Inflammatory macrophage treated with lipopolysaccharide for 4 hours (primary cell): ENCODE measurements at places on chromosomes 6 and 20.
A peak's percentile ranks its signal among the peaks of the same experiment; 100 is the strongest.

DNA sequence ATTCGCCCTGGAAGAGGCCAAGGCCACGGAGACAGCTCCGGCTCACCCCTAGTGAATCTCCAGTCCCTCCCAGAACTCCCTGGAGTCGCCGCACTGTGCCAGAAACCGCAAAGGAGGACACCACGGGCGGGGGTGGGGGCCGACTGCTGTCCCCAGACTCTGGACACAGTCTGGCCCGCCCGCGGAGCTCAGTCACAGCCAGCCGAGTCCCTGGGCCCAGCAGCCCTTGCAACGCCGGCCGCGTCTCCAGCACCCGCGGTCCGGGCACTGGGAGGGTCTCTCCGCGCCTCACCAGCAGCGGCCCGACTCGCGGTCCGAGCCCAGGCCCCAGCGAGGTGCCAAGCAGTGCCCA, 518 bp downstream of the PEX6 start:
- peak; percentile 34 for DNase-seq

GRCh38 chr6:21121636-21122136, 471.9 kb upstream of the SOX4 start:
- DNase-seq: no peak

DNA sequence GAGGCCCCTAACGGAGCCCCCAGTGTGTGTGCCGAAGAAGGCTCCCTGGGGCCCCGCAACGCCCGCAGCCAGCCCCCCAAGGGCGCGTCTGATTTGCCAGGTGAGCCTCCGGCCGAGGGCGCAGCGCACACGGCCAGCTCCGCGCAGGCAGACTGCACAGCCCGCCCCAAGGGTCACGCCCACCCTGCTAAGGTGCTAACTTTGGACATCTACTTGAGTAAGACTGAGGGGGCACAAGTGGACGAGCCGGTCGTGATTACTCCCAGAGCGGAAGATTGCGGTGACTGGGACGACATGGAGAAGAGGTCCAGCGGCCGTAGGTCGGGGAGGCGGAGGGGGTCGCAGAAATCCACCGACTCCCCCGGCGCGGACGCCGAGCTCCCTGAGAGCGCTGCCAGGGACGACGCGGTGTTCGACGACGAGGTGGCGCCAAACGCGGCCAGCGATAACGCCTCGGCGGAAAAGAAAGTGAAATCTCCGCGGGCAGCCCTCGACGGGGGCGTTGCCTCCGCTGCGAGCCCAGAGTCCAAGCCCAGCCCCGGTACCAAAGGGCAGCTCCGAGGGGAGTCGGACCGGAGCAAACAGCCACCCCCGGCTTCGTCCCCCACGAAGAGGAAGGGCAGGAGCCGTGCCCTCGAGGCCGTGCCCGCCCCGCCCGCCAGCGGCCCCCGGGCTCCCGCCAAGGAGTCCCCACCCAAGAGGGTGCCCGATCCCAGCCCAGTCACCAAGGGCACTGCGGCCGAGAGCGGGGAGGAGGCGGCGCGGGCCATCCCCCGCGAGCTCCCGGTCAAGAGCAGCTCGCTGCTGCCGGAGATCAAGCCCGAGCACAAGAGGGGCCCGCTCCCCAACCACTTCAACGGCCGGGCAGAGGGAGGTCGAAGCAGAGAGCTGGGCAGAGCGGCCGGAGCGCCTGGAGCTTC, 117.0 kb downstream of the RTN4IP1 start:
- peak; percentile 84 for DNase-seq

DNA sequence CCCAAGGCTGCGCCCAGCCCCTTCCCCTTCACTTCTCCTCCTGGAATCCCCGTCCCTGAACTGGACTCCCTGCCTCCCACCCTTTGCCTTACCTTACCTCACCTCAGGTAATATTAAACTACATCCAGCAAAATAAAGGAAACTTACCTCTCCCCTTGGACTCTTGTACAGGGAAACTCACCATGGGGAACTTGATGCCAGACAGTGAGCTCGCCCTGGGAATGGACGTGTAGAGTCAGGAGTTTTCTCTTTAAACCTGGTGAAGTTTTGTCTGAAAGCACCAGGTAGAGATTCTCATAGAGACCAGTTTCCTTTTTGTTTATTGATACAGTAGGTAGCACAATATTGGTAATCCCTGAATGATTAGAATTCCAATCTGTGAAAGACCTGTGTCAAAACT, 544 bp upstream of the HLA-C start:
- peak; percentile 40 for DNase-seq

GRCh38 chr6:33641144-33641543, 20.0 kb downstream of the ITPR3 start:
- DNase-seq: no peak

- DNase-seq: no peak
Observed at GRCh38 chr20:25470045-25470444, 62.6 kb downstream of the GINS1 start.

DNA sequence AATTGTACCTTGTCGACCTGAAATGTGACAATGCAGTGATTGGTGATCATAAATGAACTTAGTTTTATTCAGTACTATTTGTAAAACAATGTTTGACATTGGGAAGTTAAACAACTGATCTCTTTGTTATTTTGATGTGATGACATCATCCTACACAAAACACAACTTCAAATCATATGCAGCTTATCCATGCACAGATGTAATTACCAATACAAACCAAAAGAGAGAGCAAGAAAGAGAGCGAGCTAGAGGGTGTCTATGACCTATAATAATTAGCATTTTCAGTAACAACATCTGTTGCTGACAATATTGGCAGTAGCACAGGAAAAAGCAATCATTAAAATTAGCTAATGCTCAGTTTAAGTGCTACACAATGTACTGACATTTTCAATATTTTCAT, 320.9 kb downstream of the UTRN start:
- no peak for DNase-seq

GRCh38 chr6:163412341-163412740, 2.2 kb upstream of the QKI start:
- peak; percentile 59 for DNase-seq

- DNase-seq: no peak
Observed at GRCh38 chr20:59617221-59617620, 12.9 kb downstream of the PHACTR3 start.

- DNase-seq: no peak
Observed at GRCh38 chr6:56279331-56280080, 32.1 kb upstream of the COL21A1 start.

- no peak for DNase-seq
Observed at GRCh38 chr6:15751721-15752350, 89.0 kb upstream of the DTNBP1 start.

- no peak for DNase-seq
Observed at GRCh38 chr6:49646130-49646824, 9.6 kb upstream of the RHAG start.

DNA sequence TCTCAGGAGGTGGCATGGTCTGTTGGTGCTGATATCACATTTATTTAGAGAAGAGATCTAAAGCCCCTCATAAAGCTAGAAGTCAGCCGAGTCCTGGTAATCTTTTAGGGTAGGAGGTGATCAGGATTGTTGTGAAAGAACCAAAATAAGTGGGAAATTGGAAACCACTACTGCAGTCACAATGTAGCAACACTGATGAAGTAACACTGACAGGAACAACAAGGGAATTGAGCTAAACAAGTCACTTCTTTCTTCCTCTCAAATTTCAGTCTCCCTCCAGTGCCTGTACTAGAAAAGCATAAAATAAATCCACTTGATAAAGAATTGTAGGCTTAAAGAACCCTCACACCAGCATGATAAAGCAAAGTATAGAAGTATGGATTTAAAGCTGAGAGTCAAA, 1509.0 kb downstream of the GRIK2 start:
- DNase-seq: no peak

DNA sequence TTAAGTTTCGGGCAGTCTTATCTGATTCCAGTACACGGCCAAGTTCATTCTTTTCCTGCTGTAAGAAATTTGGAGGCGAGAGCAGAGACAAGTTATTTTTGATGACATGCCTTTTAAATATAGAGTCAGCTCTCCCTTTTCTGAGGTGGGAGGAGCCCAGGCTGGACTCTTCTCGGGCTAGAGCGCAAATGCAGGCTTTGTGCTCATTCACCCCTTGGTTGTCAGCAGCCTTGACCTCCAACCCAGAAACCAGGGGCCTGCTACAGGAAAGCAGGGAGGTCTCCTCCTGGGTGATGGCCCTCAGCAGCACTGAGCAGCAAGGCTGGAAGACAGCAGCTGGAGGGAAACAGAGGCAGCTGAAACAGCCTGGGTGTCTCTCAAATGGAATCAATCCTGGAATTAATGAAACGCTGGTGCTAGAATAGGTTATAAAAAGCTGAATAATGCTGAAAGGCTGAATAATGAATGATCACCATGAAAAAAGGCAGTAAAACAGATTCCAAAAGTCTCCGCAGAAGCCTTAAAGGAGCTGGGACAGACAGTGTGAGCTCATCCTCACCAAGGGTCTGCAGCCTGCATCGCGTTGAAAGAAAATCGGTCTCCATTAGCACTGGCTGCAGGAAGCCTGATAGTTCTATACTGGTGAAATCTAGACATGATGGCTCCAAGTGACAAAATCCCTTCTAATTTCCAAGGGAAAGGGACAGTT, 28.2 kb upstream of the ECI2 start:
- DNase-seq: no peak

- no peak for DNase-seq
Observed at GRCh38 chr20:63032861-63033793, 26.4 kb upstream of the BHLHE23 start.

DNA sequence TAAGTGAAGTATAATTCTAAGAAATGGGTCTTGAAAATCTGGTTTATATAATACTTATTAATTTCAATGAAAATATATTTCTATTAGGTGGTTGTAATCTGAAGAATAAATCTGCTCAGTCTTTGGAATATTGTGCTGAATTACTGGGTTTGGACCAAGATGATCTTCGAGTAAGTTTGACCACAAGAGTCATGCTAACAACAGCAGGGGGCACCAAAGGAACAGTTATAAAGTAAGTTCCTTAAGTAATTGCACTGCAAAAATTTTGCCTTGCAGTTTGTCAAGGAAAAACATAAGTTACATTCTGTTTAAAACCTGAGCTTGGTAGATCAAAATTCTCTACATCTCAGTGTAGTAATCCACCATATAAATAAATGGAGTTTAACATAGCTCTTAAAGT, 106.0 kb downstream of the MYO6 start:
- DNase-seq: peak; percentile 54

GRCh38 chr6:116363759-116364158, 7.0 kb upstream of the DSE start:
- DNase-seq: peak; percentile 87

GRCh38 chr6:4549556-4550226, 226.5 kb upstream of the CDYL start:
- DNase-seq: no peak

DNA sequence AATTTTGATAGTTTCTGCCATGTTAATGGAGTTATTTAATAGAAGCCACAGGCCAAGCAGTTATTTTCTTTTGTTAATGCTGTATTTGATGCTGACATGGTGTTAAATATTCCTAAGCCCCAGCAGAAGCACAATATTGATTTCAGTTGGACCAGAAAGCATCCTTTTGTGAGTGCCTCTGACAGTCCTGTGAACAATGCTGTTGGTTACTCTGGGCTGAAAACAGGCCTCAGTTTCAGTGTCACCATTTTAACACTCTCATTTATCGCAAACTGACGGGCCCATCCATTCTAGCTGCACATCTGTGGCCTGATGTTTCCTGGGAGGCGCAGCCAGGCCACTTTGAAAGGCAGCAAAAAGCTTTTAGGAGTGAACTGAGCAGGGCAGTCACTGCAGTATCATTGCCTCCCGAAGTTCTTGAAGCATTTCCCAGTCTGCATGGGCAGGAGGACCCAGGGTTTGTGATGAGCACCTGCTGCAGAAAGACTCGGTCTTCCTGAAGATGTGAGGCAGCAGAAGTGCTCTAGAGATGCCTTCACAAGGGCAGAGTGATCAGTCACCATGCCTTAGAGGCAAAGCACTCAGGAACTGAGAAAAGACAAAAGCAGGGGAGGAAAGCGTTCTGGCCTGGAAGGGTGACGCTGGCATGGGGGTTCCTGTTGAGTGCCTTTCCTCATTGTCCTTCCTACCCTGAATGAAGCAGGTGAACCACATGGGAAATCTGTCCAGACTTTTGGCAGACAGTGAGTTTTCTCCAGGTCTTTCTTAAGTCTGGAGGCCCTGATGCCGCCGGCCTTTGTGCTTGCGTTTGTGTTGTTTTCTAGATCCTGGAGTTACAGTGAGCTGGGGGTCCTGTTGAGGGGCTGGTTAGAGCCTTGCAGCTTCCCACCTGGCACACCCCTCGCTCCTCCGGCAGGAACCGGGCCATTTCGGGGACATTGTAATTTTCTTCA, 74.0 kb downstream of the ZDHHC14 start:
- no peak for DNase-seq

DNA sequence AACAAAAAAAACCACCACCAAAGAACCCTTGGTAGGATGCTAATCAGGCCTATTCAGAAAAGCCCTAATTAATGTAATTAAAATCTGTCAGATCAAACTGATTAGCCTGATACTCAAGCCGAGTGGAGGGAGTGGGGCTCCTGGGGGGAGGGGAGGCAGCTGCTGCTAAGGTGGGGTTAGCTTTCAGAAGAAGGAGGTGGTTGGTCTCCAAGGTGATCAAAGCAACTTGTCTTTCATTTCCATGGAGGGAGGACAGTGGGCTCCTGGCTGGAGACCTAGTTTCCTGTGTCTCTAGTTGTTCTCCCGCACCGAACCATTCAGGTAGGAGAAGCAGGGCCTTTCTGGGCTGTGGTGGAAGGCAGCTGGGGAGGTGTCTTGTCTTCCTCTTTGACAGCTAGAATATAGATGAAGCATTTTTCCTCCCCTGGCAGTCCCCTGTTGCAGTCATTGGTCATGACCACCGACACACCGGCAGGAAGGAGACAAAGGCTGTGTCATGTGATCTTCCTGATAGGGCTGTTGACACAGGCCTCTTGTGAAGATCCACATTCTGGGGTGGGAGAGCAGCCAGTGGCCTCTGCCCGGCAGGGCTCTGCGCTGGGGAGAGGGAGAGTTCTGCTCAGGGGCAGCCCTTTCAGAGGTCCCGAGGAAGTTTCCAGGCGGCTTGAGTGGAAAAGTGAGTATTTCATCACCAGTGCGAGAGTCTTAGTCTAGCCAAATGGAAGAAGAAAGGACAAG, 39.9 kb upstream of the PRDM1 start:
- DNase-seq: no peak
